ENCODE measurements at places on chromosomes 16 and 17.
A peak's percentile ranks its signal among the peaks of the same experiment; 100 is the strongest.

DNA sequence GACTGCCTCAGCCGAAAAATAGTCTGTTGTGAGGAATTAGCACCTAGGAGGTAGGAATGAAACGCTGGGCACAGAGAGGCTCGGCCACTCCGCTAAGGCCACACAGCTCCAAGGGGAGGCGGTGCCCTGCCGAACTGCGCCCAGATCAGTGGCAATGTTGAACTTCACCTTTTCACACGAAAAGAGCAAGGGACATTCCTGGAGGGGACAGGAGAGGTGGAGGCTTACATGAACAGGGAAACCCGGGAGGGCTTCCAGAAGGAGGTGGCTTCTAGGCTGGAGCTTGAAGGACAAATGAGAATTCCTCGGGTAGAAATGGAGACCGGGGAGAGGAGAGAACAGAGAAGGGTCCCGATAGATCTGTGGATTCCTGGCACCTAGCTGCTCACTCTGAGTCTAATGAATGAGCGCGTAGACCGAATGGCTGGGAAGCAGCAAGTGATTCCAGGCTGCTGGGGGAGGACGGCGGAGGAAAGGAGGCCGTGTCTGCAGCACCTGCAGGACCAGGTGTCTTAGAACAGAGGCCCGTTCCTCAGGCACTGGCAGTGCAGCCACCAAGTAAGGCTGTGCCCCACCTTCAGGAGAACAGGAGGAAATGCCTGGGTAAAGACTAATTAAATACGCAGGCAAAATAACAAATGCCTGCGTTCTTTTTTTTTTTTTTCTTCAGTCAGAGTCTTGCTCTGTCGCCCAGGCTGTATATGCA is 722 bp upstream of the SLC38A10 start:
- DNase-seq, result peak; percentile 29

DNA sequence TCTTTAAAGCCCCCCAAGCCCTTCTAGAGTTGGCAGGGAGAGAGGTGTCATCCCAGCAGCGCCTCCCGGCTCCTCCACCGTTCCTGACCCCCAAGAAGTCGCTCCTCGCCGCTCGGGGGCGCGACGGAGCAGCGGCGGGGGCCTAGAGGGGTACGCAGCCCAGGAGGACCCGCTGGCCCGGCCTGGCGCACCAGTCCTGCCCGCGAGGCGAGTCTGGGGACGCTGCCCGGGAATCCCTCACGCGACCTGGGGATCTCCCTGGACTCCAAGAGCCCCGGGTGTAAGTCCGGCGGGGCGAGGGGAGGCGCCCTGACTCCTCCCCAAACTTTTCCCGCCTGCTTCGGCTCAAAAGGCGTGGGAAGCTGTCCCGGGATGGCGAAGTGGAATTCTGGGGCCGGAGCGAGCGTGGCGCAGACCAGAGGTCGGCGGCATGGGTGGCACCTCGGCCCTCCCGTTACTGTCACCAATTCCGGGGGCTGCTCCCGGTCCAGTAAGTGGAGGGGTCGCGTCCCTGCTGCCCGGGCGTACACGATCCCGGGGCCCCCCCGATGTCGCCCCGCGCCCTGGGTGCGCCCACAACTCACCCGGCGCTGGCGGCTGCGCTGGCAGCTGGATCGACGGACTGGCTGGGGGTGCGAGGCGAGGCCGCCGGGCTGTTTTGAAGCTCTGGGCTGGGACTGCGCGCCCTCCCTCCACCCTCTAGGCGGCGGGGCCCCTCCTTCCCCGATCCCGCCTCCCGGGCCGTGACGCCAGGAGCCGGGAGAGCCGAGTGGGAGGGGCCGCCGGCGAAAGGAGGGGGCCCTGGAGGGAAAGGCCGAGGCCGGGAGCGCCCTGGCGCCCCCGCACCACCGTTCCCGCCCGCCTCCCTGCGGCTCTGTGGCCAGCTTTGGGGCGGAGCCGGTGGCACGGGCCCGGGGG is at the start of gene EMP2:
EMP2 (minus strand) TSS at position 634 of the 918 bp plus-strand sequence. CDS start 32,981 bp downstream, outside the sequence.
- peak; percentile 68 for DNase-seq

DNA sequence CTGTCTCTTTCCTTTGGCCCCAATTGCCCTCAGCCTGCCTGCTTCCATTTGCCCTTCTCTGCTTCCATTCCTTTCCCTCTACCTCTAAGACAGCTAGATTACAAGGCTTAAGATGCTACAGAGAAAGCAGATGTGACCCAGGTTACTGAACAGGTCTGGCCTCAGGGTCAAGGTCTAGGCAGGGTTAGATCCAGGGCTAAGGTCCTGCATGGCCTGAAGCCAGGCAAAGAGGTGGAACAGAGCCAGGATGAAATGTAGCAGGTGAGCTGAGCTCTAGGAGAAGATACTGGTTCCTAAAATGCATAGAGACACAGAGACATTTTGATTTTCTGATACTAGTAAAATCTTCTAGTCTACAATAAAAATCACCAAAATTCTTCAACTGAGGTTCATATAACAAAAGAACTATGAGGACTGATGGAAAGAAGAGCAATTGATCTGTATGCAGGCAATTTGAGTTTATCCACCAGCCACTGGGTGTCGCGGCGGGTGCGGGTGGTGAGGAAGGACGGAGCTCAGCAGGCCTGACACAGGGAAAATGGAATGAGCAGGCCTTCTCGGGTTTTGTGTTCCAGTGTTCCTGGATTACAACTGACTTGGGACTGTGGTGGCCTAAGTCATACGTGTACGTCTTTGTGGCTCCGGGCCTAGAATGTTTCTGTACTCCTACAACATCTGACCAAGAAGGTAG is 95.9 kb downstream of the MYH10 start:
- no peak for DNase-seq

GRCh38 chr17:53344778-53345177 is 477.9 kb upstream of the KIF2B start:
- DNase-seq, result no peak

GRCh38 chr16:66845791-66846221 is 1.6 kb downstream of the CA7 start:
- no peak for DNase-seq

DNA sequence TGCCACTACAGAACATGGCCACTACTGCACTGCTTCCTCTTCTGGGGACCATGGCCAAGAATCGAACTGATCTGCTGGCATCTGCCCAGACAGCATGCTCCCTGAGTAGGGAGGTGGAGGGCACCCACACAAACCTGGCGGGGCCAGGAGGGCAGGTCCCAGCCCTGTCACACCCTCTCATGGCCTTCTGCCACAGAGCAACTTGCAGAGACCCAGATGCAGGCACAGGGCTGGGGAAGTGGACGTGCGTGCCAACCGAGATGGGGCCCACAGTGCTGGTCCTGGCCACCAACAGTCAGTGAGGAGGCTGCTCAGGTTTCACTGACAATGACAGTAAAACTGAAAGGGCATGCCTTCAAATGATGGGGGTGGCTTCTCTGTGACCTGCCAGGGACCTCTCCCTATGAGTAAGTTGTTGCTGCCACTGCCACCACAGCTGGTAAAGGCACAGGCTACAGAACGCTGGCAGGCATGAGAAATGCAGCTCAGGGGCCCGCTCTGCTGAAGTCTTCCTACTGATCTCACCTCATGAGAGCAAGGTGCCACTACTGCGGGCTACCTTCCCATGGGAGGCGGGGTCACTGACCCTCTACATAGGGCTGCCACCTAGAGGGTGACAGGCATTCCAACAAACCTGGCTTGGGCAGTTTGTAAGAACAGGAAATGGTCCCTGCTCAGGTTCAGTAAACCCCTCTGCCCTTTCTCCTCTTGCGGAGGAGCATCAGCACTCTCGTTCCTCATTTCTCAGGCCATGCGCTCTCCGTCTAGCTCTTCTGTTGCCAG is 15.5 kb downstream of the HIC1 start:
- no peak for DNase-seq

GRCh38 chr16:68009157-68009735 is 6.5 kb downstream of the DPEP2NB start:
- no peak for DNase-seq

DNA sequence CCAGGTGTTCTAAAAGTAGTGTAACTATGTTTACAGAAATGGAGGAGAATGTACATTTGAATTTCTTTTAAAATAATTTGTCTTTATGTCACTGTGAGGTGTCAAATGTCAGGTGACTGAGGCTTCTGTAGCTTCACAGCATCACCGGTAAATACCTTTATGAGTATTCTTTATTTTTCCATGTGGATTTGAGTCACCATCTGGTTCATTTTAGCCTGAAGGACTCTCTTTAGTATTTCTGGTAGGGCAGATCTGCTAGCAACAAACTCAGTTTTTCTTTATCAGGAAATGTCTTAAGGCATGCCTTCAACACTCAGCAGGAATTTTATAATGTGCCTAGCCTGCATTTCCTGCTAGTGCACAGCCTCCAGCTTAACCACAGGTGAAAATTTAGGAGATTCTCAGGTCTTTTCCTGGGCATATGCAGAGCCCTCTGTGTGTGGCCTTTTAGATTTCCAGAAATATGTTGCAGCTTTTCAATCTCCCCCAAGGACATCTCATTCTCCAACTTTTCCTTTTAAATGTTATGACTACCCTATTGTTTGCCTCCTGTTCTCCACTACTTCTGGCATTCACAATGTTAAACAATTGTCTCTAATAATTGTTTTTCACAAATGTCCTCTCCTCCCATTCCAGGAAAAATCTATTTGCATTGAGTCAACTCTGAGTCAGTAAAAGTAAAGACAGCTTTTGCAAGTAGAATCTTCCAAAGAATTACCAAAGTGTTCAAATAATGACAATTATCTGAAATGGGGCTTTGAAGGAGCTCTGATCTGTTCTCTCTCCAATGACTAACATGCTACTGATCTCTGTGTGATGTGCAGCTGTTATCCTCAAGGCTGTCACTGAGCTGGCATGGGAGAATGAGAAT is 239.4 kb upstream of the CPHXL start:
- DNase-seq, result peak; percentile 11

Measured in astrocyte of the spinal cord (primary cell).